ENCODE measurements at places on chromosomes 11 and 22.

- no peak for DNase-seq
These were observed 229.0 kb upstream of the ZC3H12C start for GRCh38 chr11:109864151-109864661.

DNA sequence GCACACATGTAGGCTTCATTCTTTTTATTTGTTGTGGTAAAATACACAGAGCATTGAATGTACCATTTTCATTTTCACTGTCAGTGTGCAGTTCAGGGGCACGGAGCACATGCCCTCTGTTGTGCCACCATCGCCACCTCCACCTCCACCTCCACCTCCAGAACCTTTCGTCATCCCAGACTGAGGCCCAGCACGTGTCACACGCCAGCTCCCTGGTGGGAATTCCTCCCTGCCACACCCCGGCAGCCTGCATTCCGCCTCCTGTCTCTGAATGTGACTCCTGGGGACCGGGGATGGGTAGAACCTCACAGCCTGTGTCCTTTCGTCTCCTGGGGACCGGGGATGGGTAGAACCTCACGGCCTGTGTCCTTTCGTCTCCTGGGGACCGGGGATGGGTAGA lies 10.9 kb downstream of the GRAMD4 start:
- no peak for DNase-seq

- DNase-seq = no peak
These were observed 747.0 kb downstream of the BRD1 start for GRCh38 chr22:49080631-49081030.

DNA sequence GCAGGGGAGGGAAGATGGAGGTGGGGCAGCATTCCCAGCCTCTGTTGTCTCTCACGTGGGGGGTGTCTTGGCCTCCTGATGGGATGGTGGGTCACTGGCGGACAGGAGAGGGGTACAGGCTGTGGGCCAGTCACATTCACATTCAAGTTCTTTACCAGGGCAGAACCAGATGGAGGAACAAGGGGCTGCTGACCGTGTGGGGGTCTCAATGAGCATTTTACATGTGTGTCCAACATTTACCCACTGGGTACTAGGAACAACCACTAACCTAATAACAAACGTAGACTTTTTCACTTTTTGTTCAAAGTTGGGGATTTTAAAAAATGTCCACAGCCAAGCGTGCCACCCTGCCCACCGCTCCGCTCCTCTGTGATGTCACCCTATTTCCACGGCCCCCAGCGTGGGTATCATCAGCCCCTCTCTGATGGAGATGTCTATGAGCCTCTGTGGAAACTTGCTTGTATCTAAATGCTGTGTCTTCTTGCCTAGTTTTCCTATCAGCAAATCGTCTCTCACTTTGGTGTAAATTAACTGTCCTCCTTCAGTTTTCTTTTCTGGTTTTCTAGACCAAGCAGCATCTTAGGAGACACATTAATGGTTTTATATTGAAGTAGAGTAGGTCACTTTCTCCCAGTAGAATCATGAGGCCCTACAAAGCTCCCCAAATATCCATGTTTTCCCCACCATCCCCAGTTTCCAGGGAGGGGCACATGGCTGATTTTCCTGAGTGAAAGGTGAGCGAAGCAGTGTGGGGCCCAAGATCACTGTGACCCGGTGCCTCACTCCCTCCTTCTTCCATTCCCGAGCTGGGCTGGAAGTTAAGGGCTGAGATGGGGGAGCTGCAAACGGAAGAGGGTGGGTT lies 936.7 kb downstream of the BRD1 start:
- no peak for DNase-seq

GRCh38 chr22:34096770-34097169 lies 176.5 kb upstream of the LARGE1 start:
- no peak for DNase-seq

DNA sequence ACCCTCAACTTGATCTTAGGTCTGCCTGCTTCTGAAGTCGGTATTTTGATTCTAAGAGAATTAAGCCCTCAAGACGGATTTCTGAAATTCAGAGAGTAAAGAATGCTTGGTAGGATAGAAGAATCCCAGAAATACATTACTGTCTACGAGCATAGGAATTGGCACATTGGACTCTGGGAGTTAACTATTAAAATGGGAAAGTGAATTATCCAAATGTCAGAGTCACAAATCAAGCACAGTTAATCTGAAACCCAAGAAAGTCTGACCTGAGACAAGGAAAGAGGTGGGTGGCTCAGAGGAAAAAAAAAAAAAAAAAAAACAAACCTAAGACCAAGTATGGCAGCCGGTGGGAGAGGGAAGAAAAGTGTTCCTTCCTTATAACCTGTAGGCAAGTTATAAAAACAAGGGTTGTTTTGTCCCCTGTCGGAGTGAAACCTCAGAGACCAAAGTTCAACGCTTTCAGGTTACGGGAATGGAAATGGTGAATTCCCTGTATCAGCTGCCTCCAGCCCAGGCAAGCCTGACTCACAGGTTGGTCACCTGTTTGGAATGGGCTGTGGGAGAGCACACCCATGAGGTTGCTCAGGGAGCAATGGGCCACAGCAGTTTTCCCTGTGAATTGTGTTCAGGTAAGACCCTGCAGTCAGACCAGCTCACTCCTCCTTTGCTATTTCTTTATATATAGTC lies 139.0 kb downstream of the ETS1 start:
- no peak for DNase-seq

DNA sequence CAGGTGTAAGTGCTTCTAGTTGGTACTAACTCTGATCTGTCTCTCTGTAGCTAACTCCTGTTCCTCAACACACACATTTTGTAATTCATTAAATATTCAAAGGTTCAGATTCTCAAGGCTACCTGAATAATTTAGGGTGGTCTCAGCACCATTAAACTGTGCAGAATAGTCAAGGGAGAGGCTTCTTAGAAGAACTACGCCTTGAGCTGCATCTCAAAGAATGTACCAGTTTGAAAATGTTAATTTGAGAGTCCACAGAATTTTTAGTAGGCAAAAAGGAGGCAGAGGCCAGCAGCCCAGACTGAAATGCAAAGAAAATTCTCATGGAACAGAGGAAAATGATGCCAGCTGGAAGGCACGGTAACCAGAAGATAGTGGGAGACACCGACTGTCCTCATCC lies 72.2 kb downstream of the GAB2 start:
- DNase-seq = no peak

GRCh38 chr11:59429924-59430516 lies 3.8 kb upstream of the OR5A2 start:
- DNase-seq = peak; percentile 13

GRCh38 chr11:12706545-12707499 lies 32.6 kb downstream of the TEAD1 start:
- no peak for DNase-seq

- peak; percentile 48 for DNase-seq
These were observed 11.5 kb upstream of the RAB39A start for GRCh38 chr11:107916671-107917241.

DNA sequence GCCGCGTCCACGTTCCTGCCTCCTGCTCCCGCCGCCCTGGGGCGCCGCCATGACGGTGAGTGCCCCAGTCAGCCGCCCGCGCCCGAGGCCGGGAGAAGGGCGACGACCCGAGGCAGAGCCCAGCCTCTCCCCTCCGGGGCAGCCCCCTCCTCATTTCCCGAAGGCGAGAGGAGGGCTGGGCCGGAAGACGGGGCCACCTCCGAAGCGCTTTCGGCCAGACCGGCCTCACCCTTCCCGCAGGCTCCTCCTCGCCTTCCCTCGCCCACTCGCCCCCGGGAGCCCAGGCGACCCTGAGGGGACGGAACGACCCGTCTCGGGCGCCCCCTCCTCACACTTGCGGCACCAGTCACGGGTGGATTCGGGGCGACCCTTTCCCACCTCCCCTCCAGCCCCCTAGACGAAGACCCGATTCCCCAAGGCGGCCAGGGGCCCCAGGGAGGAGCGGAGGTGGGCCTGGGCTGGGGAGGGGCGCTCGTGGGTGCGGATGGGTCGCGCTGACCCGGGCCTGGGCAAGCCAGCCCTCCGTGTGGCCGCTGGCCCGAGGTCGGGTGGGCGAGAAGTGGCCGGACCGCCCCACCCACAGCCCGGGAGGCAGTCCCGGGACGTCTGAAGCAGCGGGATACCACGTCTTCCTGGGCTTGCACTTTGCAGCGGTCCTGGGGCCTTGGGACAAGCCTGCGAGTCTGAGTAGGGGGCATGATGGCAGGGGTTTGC lies 49.7 kb downstream of the TRIOBP start:
- DNase-seq = peak; percentile 33

DNA sequence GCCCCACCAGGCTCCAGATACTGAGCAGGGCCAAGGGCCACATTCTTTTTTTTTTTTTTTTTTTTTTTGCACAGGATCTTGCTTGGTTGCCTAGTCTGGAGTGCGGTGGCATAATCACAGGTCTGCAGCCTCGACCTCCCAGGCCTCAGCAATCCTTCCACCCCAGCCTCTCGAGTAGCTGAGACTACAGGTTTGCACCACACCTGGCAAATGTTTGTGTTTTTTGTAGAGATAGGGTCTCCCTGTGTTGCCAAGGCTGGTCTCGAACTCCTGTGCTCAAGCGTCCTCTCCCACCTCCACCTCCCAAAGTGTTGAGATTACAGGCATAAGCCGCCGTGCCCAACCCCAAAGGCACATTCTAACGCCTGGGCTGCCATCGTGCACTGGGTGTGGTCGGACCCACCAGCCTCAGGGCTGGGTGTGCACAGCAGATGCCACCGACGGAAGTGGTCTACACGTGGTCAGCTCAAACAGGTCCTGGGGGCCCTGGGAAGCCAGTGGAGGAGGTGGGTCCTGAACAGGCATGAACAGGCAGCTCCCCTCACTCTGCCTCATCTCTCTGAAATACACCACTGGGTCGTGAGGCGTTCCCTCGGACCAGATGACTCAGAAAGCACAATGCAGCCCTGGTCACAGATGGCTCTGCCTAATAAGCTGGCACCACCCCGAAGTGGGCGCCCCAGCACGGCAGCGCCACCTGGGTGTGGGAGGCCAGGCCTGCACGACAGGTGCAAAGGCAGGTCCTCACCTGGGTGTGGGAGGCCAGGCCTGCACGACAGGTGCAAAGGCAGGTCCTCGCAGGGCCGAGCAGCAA lies 5.1 kb upstream of the B4GALNT4 start:
- peak; percentile 49 for DNase-seq

- DNase-seq = no peak
These were observed 13.9 kb downstream of the ALKBH3 start for GRCh38 chr11:43894546-43894945.

DNA sequence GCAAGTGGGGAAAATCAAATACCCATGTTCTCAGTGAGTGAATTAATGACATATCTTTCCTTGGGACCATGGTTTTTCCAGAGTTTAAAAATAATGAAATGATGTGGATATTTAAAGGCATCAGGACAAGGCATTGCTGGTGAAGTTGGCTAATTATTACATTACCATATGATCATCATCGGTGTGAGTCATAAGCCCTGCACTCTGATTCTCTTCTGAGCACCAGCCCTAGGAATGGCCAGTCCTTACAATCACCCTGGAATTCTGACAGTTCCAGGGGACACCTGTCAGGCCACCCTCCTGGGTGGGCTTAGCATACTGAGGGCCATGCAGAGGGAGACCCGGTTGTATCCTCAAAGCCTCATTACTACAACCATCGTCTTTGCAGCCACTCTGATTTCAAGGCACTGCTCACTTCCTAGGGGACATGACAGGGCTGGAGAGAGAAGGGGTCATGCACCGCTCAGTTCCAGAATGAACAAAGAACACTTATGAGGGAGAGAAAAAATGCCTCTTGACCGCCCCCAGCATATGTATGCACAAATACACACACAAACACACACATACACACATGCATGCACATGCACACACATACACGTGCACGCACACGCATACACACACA lies 365.0 kb downstream of the MIAT start:
- DNase-seq = no peak

GRCh38 chr11:21295508-21295907 lies 626.1 kb downstream of the NELL1 start:
- DNase-seq = no peak

DNA sequence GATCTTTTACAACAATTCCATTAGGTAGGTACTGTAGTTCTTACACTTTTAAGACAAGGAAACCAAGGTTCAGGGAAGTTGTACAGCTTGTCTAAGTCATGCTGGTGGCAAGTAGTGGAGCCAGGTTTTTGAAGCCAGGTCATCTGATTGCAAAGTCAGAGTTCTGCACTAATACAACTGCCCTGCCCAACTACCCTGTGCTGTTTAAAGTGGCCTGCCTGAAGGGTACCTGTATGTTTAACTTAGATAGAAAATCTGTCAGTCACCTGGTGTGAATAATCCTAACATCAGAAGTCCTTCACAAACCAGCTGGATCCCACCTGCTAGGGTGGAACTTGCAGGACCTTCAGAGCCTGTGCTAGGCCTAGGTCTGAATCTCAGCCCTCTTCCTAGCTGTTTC lies 44.2 kb downstream of the ARFGAP2 start:
- no peak for DNase-seq

GRCh38 chr11:116263770-116264169 lies 509.0 kb downstream of the BUD13 start:
- no peak for DNase-seq

DNA sequence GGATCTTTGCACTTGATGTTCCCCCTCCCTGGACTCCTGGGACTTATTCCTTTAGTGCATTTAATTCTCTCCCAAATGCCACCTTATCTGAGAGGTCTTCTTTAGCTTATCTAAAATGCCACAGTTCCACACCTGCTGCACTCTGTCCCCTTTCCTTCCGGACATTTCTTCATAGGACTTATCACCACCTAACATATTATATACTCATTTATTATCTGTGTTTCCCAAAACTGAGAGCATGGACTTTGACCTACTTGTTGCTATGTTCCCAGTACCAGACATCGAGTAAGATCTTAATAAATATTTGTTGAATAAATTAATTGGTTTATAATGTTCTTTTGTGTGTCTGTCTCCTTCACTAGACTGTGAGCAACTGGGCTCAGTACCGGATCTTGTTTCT lies 585.3 kb downstream of the INSC start:
- no peak for DNase-seq

DNA sequence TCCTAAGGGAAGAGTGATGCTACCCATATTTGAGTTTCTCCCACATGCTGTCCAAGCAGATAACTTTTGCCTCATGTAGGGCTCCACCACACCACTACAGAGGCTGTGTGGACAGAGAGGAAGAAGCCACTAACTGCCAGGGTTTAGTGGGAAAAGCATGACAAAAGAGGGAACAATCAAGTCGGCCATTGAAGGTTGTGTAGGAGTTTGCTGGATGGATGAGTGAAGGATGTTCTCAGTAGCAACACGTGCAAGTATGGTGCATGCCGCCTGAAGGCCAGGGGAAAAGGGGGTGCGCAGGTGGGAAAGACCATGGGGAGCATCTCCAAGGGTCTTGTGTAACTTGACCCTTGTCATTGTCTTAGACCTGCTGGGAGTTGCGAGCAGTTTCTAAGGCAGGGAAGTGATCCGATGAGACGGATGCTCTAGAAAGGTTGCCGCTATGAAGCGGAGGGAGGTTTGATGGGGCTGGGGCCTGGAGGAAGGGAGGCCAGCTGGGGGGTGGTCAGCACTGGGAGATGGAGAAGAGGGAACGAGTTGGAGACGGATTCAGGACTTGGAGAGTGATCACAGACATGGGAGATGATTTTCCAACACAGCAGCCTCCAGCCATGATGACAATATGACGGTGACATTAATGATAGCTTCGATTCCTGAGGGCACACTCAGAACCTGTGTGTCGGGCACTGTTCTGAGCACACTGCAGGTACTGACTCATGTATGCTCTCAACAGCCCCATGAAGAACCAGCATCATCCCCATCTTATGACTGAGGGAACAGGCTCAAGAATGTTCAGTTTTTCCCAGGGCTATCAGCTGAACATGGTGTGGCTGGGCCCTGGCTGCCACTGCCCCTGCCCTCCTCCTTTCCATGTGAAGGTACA lies 53.7 kb downstream of the CD6 start:
- no peak for DNase-seq

Measured in activated CD4-positive, alpha-beta T cell treated with anti-CD3 and anti-CD28 coated beads, Interleukin-2, amount 50 U/mL, for 48 hours (primary cell).